NCI-H2081 (cell line): ENCODE measurements at places on chromosomes 13 and 19.

GRCh38 chr19:20357921-20358320 is 190.9 kb downstream of the ZNF486 start:
- DNase-seq: no peak

DNA sequence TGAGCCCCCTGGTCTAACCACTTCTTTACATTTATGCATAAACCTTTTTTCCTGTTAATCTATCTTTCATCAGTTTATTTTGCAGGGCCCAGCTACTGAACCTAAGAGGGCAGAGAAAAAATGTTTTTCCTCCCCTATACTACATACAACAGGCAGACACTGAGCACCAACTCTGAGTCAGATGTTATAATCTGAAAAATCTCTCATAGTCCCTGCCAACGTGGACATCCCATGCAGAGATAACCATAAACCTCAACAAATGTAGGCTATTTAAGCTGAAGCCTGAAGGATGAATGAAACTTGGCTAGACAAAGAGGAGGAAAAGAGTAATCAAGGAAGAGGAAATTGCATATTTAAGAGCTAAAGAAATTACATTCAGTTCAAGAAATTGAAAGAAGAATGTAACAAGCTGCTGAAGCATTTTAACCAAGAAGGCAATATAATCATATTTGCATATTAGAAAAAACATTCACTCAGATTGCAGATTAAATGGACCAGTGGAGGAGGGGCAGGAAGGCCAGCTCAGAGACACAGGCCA is 2.6 kb downstream of the NEK3 start:
- DNase-seq: no peak

DNA sequence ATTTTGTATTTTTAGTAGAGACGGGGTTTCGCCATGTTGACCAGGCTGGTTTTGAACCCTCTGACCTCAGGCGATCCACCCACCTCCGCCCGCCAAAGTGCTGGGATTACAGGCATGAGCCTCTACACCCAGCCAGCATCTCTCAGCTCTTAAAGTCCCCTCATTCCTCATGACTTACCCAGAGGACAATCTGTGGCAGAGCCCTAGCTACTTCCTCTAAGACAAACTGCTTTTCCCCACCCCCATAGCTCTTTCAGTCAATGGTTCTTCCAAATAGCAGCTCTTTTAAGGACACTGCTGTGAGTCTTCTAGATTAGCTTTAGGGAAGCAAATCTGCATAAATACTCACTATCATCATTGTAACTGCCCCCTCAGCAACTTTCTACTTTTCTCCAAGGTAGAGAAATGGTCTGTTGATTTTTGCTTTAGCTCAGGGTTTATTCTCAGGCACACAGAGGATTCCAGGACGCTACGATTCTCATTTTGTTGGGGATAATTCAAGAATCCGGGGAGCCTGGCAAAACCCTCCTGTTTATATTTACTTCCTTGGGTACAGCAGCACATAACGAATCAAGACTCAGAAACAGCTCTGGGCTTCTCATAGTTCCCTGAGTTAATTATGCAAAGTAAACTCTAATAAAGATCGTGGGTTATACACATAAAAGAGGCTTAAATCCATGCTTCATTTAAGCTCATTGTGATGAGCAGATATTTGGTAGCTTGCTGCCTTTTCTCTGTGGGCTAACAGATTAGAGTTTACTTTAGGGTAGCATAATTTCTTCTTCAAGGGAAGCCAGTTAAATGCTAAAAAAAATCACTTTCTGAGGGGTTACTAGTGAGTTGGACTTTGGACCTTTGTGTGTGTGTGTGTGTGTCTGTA is 357.4 kb downstream of the TDRD3 start:
- DNase-seq: no peak

GRCh38 chr13:103130681-103131210 is 64.5 kb upstream of the SLC10A2 start:
- no peak for DNase-seq

GRCh38 chr13:63167699-63168337 is 1752.2 kb upstream of the PCDH20 start:
- no peak for DNase-seq

- DNase-seq: no peak
These were observed 4.3 kb upstream of the PDE4A start for GRCh38 chr19:10416083-10416379.

- no peak for DNase-seq
These were observed 168.9 kb downstream of the TEX29 start for GRCh38 chr13:111489301-111489700.

- DNase-seq: no peak
These were observed 34.3 kb upstream of the LRRC4B start for GRCh38 chr19:50602496-50602895.

DNA sequence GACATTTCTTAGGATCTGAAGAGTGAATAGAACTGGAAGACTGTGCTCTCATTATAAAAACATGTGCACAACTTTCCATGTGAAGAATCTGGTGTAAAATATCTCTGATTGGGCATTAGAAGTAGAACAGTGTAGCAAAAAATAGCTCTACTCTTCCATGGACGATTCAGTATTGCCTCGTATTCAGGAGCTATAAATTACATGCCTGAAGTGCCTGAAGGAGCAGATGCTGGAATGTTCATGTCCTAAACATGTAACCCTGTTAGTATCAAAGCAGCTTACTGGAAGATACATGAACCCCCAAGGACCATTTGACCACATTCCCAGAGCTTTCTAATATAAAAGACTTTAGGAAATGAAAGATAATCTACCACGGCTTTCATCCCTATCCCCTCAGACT is 528.9 kb downstream of the DACH1 start:
- DNase-seq: no peak

DNA sequence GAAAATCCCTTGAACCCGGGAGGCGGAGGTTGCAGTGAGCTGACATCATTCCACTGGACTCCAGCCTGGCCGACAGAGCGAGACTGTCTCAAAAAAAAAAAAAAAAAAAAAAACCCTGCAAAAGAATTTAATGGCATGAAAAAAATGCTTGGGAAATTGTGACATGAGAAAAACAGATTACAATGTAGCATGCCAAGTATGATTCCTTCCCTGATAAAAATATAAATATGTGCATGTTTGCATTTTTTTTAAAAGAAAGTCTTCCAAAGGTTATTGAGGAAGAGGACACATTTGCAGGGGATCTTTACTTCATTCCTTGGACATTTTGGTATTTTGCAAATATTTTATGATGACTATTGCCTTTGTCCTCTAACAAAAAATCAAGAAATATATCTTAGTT is 14.5 kb upstream of the ZBTB32 start:
- no peak for DNase-seq

DNA sequence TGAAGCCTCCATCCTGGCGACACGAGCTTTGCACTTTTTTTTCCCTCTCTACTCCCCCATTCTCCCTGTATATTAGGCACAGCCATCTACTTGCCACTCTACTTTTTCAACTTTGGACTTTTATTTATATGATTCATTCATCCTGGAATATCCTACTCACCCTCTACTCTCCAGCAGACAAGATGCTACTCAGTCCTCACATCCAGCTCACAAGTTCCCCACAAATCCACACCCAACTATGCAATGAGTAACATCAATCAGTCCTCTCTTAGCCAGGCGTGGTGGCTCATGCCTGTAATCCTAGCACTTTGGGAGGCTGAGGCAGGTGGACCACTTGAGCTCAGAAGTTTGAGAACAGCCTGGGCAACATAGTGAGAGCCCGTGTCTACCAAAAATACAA is 23.9 kb upstream of the URAD start:
- no peak for DNase-seq

- no peak for DNase-seq
These were observed 27.0 kb downstream of the OXGR1 start for GRCh38 chr13:96967248-96967745.

DNA sequence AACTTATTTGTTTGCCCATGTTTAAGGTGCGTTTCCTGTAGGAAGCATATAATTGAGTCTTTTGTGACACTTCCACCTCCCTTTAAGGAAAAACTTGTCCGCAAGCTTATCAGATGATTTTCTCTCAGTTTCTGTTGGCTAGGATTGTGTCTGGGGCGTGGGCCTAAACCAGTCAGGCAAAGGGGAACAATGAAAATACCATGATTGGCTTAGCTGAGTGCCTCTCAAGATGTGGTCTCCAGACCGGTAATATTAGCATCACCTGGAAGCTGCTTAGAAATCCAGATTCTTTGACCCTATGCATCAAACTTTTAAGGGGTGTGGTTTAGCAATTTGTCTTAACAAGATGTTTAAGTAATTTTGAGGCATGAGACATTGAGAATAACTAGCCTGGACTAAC is 20.0 kb downstream of the SLAIN1 start:
- DNase-seq: no peak

GRCh38 chr13:38385153-38385891 is 35.7 kb downstream of the UFM1 start:
- DNase-seq: no peak

DNA sequence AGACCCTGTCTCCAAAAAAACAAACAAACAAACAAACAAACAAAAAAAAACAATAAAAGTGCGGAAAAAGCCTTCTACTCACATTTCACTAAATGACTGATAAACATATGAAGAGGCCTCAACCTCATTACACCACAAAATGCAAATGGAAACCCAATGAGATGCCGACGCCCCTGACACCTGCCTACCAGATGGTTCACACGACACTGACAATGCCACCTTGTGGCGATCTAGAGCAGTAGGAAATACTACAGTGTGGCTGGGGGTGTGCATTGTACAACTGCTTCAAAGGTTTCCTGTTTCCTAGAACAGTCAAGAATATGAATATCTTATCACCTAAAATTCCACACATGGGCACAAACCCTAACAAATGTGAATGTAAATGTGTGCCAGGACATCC is 14.0 kb downstream of the SCGB2B2 start:
- peak; percentile 68 for DNase-seq

- DNase-seq: no peak
These were observed 16.5 kb upstream of the GGACT start for GRCh38 chr13:100604918-100605710.

DNA sequence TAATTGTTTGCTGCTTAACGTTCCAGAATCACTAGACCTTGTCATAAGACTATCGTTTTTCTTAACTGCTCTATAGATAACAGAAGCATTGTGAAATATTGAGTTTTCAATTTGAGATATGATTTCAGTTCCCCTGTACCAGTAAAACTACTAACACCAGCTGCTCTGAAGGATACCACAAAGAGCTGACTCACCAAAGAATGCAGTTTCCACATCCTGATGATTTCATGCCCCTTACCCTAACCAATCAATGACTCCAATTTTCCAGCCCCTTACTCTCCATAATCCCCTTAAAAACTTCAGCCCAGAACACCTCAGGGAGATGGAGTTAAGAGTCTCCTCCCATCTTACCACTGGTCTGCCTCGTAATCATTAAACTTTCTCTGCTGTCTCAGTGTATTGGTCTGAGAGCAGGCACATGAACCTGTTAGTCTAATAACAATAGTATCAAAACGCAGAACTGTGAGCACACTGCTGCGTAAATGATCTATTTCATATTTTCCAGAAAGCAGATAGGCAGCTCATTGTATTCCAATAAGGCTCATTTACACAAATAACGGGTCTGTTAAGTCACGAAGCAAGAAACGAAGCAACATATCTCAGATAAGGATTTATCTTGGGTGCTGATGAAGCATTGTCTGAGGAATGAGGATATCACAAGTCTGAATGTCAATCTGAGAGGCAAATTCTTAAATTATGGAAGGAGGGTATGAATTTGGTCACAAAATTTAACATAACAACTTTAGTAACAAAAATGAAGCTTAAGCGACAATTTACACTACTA is 14.1 kb upstream of the CCNA1 start:
- DNase-seq: no peak
